ENCODE measurements at places on chromosomes 5 and 9. TPM values are rescaled to one million over a fixed set of nuclear protein-coding genes. Genes with fewer than 3 reads are reported as not detected.

ZNF618 gene
- total RNA-seq = 2.5 TPM

CDKN2B-AS1 gene
- 108 TPM for total RNA-seq

DPM2 gene
- total RNA-seq = 28.6 TPM

CHD1 gene
- 45.8 TPM for total RNA-seq
